ENCODE measurements at places on chromosomes 3 and 15.
A peak's percentile ranks its signal among the peaks of the same experiment; 100 is the strongest.

- no peak for DNase-seq
Observed at GRCh38 chr15:77440378-77440999, 19.8 kb downstream of the HMG20A start.

DNA sequence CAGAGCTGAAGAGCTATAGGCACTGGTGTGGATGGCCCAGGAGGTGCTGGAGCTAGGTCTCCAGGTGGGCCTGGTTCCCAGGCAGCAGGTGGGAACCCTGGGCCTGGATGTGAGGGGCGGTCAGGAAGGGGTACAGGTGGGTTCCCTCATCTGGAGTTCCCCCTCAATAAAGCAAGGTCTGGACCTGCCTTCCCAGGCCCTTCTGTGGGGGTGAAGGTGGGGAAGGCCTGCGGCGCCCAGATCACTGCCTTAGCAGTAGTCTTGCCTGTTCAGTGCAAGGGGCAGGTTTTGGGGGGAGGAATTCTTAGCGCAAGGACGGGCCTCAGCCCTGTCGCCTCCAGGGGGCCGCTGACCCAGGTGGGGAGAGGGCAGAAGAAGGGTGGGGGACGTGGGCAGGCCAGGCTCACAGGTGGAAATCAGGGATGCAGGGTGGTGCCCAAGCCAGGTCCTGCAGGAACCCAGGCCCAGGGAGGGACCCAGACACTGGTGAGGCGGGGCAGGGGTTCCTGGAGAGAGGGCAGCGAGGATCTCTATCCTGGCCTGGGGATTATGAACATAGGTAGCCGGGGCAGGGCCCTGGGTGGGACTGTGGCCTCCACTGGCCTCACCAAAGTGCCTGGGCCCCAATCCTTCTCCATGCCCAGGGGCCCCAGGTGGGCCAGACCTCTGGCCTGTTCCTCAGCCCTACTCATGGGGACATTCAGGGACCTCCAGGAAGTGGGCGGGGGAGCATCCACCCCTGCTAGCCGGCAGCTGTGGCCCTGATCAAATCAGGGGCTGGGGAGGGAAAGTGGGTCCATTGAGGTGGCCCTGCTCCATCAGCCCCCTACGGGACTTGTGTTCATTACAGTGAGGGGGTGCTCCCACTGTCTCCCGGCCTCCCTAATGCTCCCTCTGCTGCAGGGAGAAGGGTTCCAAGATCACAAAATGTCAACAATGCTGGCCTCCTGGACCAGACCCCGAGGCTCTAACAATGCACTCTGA lies 25.3 kb downstream of the HDAC11 start:
- no peak for DNase-seq

DNA sequence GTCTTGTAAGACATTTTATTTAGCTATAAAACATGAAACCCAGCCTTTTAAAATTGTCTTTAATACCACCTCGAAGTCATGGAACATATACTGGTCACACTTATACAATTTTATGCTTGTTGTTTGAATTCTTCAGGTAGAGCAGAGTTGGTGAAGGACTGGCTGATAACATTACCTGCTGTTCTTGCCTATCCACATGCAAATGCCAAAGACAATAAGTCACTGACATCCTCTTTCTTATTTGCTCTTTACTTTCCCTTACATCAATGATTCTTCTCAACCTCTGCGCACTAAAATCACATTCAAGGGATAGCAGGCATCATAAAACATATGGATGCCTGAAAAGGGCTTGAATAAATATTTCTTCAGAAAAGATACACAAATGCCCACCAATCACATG lies 392.5 kb upstream of the ATP11B start:
- no peak for DNase-seq

GRCh38 chr3:56522374-56522773 lies 34.6 kb upstream of the CCDC66 start:
- no peak for DNase-seq

- DNase-seq, result no peak
Observed at GRCh38 chr3:194265996-194266964, 84.8 kb downstream of the CPN2 start.

DNA sequence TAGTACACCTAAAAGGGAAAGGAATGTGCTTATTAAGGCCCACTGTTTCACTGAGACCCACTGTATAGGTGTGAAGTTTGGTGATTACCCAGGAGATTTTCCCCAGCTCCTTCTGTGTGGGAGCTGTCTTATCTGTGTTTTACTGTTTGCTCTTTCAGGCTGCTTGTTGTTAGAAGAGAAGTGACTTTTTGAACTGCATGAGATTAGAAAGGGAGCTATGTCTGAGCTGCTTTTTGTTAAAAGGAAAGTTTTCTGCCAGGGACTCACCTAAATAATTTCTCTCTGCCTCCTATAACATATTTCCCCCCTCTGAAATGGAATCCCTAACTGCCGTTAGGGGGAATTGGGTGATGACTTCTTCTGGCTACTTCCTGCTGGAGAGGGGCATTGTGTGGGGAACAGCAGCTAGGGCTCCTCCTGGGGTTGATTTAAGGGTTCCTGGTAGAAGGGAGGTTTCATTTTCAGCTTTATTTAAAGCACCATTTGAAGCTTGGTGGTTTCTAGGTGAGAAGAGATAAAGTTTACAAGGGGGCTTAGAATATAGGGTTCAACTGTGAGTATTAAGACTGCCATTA lies 77.1 kb upstream of the ATP11B start:
- no peak for DNase-seq

GRCh38 chr15:43293432-43293831 lies 26.7 kb upstream of the TGM5 start:
- DNase-seq, result peak; percentile 59

DNA sequence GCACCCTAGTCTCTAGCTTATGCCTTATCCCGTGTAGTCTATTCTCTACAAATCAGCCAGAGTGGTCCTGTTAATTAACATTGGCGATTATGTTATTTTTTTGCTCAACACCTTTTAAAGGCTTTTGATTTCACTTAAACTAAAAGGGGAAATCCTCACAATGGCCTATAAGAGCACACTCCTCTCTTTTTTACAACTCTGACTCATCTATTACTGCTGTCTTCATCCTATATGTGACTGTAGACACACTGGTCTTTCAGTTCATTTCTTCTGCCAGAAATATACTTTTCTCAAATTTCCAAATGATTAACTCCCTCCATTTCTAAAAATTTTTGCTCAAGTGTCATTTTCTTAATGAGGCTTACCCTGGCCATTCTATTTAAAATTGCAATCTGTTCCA lies 143.4 kb downstream of the NSUN3 start:
- no peak for DNase-seq

GRCh38 chr15:48058371-48058770 lies 62.4 kb upstream of the SLC24A5 start:
- DNase-seq, result no peak
